Cardiac muscle cell (in vitro differentiated cells and primary cell): ENCODE measurements at places on chromosomes 13 and 19. TPM values are rescaled to one million over a fixed set of nuclear protein-coding genes. Genes with fewer than 3 reads are reported as not detected.

GRCh38 chr19:17942582-17943273 lies 9.9 kb downstream of the CCDC124 start:
- H3K4me3 ChIP-seq: no peak overlapping the region
- no peak overlapping the region for H3K27ac ChIP-seq
- H3K36me3 ChIP-seq: no peaks in the 10 kb centered on the region
- H3K27me3 ChIP-seq: no peaks in the 10 kb centered on the region
- no peaks in the 10 kb centered on the region for H3K4me1 ChIP-seq
- DNase-seq: no peak

DNA sequence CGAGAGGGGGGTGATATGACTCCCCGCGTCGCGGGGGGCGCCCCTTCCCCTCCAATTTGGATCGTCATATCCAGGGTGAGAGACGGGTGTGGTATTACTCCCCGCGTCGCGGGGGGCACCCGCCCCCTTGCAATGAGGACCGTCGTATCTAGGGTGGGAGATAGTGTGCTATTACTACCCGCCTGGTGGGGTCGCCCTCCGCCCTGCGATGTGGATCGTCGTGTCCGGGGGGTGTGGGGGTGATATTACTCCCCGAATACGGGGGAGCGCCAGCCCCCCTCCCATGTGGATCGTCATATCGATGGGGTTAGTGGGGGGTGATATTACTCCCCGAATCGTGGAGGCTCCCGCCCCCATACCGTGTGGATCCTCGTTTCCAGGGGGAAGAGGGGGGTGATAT lies 29.2 kb upstream of the RGCC start:
- no peaks in the 10 kb centered on the region for H3K4me1 ChIP-seq
- H3K27me3 ChIP-seq: peaks cover 26% of the 10 kb centered on the region
- no peak for DNase-seq
- H3K27ac ChIP-seq: no peak overlapping the region
- H3K4me3 ChIP-seq: no peak overlapping the region

DNA sequence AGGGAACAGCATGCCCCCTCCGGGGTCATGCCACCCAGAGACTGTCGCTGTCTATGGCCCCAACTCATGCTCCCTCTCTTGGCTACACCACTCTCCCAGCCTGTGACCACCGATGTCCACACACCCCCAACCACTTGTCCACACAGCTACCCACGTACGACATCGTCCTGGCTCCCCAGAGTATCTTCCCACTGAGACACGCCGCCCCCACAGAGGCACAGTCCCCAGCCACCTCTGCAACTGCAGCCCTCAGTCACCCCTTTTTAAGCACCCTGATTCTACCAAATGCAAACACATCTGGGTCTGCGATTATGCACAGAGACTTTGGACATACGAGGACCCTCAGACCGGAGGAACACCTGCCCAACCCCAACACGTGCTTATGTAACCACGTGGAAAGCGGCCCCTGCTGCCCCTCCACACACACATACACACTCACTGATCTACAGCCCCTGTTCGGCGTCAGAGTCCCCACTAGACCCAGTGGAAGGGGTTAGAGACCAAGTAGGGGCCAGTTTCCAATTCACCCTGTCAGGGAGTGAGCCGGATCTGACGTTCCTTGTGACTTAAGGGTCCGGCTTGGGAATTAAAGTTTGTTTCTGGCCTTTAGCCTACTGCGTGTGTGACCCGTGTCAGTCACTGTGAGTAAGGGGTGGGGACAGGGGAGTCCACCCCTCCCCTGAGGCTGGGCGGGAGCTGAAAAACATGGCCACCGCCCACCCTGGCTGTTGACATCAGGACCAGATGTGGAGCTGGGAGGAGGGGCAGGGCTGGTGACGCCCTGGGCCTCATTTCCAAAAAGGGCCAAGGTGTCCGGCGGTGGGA lies 11.9 kb upstream of the AXL start:
- no peak overlapping the region for H3K27ac ChIP-seq
- no peaks in the 10 kb centered on the region for H3K4me1 ChIP-seq
- no peaks in the 10 kb centered on the region for H3K27me3 ChIP-seq
- DNase-seq: peak; percentile 23
- no peak overlapping the region for H3K4me3 ChIP-seq

- no peaks in the 10 kb centered on the region for H3K27me3 ChIP-seq
- H3K4me3 ChIP-seq: no peak overlapping the region
- no peaks in the 10 kb centered on the region for H3K36me3 ChIP-seq
Observed at GRCh38 chr19:6015841-6016545, 38.1 kb upstream of the RANBP3 start.

- DNase-seq: peak; percentile 72
- H3K4me3 ChIP-seq: no peak overlapping the region
- H3K4me1 ChIP-seq: no peaks in the 10 kb centered on the region
Observed at GRCh38 chr13:74452176-74452575, 318.0 kb upstream of the KLF12 start.

DNA sequence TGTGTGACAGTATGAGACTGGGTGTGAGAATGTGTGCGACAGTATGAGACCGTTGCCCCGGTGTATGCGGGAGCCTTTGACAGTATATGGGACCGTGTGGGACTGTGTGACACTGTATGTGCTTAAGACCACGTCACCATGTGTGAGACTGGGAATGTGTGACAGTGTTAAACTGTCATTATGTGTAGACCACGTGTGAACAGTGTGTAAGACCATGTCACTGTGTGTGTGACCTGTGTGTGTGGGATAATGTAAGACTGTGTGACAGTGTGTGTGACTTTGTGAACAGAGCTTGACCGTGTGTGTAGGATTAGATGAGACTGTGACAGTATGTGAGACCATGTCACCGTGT lies 549 bp downstream of the ZNF583 start:
- H3K4me1 ChIP-seq: peaks cover 3% of the 10 kb centered on the region
- H3K27me3 ChIP-seq: no peaks in the 10 kb centered on the region
- H3K36me3 ChIP-seq: peaks cover 15% of the 10 kb centered on the region
- no peak overlapping the region for H3K27ac ChIP-seq
- no peak for DNase-seq

- no peak overlapping the region for H3K27ac ChIP-seq
- H3K36me3 ChIP-seq: no peaks in the 10 kb centered on the region
- peak overlapping the region; percentile 74 for H3K4me3 ChIP-seq
- no peak for DNase-seq
- H3K27me3 ChIP-seq: peaks cover 57% of the 10 kb centered on the region
Observed at GRCh38 chr13:101415358-101416174, 742 bp downstream of the NALCN start.

GRCh38 chr19:7223429-7223828 lies 70.8 kb downstream of the INSR start:
- H3K4me3 ChIP-seq: no peak overlapping the region
- no peak overlapping the region for H3K27ac ChIP-seq
- peaks cover 8% of the 10 kb centered on the region for H3K4me1 ChIP-seq
- no peak for DNase-seq
- no peaks in the 10 kb centered on the region for H3K36me3 ChIP-seq
- no peaks in the 10 kb centered on the region for H3K27me3 ChIP-seq

GRCh38 chr13:63855457-63856118 lies 2439.9 kb upstream of the PCDH20 start:
- H3K27ac ChIP-seq: no peak overlapping the region
- no peak overlapping the region for H3K4me3 ChIP-seq
- H3K4me1 ChIP-seq: no peaks in the 10 kb centered on the region
- no peaks in the 10 kb centered on the region for H3K27me3 ChIP-seq

DNA sequence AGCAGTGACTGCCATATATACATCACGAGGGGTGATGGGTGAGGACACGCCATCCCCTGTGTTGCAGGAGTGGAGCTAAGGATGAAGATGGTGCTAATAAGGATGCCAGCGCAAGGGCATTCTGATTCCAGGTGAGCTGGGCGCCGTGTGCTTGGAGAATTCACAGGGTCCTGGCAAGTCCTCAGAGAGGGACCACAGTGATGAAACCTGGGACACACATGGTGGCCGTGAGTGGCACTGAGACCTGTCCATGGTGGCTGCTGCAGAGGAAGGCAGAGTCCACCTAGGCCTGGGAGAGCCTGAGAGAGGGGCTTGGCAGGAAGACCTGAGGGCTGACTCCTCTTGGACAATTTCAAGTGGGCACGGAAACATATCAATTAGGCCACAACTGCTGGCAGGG lies 65.2 kb downstream of the RFX2 start:
- no peaks in the 10 kb centered on the region for H3K36me3 ChIP-seq
- no peak for DNase-seq
- no peaks in the 10 kb centered on the region for H3K27me3 ChIP-seq
- H3K4me3 ChIP-seq: no peak overlapping the region

Gene CD22
- polyA plus RNA-seq: 0.50 TPM in 1 of 2 replicates, not detected in the other

Gene POSTN
- polyA plus RNA-seq: 4.0 and 5.0 TPM in 2 replicates

Gene HS6ST3
- 0.38 TPM in 1 of 2 replicates, not detected in the other for polyA plus RNA-seq

Gene OR7E24
- polyA plus RNA-seq: not detected in 2 replicates
